ENCODE measurements at places on chromosomes 4 and X. TPM values are rescaled to one million over a fixed set of nuclear protein-coding genes. Genes with fewer than 3 reads are reported as not detected.

DNA sequence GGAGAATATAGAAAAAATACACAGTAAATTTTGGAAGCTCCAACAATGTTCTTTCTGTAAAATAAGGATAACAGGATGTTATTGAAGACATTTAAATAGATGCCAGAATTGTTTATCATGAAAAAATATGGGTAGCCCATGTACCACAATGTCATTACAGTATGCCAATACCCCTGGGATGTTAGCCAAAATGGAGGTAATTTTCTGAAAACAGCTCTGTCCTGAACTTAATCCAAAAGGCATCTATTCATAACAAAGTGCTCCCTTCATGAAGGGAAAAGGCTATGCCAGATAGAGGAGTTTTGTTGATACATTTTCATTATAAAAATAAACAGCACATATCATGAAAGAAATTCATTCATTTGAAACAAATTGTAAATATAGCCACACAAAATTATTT, 1902.6 kb upstream of the AGA start:
- no peak for DNase-seq
- no peak overlapping the region for H3K4me3 ChIP-seq
- H3K27me3 ChIP-seq, result no peaks in the 10 kb centered on the region
- H3K4me1 ChIP-seq, result no peaks in the 10 kb centered on the region
- no peaks in the 10 kb centered on the region for H3K36me3 ChIP-seq

- no peak for DNase-seq
- no peaks in the 10 kb centered on the region for H3K27me3 ChIP-seq
- no peak overlapping the region for H3K4me3 ChIP-seq
- no peaks in the 10 kb centered on the region for H3K36me3 ChIP-seq
- no peak overlapping the region for H3K27ac ChIP-seq
- no peaks in the 10 kb centered on the region for H3K4me1 ChIP-seq
Measured at GRCh38 chr4:15021946-15022345, 19.7 kb downstream of the CPEB2 start.

DNA sequence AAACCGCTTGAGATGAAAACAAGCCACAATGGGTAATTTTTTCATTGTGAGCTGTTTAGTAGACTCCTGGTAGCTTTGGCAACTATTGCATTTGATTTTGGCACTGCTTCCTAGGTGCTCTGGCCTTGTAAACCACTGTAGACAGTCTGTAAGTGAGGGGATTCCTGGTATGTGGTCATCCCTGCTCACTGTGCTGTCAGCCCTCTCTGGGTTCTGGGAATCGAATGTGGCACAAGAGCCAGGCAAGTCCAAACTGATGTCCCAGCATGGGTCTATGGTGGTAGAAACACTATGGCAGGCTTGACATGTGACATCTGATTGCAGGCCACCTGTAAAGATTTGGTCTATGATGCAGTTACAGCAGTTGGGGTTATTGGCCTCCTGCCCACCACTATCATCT, 2.5 kb downstream of the USP51 start:
- H3K4me3 ChIP-seq, result no peak overlapping the region
- H3K27me3 ChIP-seq, result peaks cover 37% of the 10 kb centered on the region
- DNase-seq, result no peak
- no peaks in the 10 kb centered on the region for H3K4me1 ChIP-seq

Gene SLC16A2
- 6.6 TPM for total RNA-seq

Gene CRMP1
- 1.6 TPM for total RNA-seq

Gene CXorf65
- not detected for total RNA-seq

- H3K36me3 ChIP-seq, result no peaks in the 10 kb centered on the region
- no peaks in the 10 kb centered on the region for H3K4me1 ChIP-seq
- H3K27me3 ChIP-seq, result no peaks in the 10 kb centered on the region
Measured at GRCh38 chrX:71910986-71911730, 513 bp downstream of the NHSL2 start.

GRCh38 chrX:103789004-103789403, 12.4 kb downstream of the PLP1 start:
- no peaks in the 10 kb centered on the region for H3K4me1 ChIP-seq
- no peaks in the 10 kb centered on the region for H3K27me3 ChIP-seq
- no peak overlapping the region for H3K4me3 ChIP-seq
- no peak overlapping the region for H3K27ac ChIP-seq

DNA sequence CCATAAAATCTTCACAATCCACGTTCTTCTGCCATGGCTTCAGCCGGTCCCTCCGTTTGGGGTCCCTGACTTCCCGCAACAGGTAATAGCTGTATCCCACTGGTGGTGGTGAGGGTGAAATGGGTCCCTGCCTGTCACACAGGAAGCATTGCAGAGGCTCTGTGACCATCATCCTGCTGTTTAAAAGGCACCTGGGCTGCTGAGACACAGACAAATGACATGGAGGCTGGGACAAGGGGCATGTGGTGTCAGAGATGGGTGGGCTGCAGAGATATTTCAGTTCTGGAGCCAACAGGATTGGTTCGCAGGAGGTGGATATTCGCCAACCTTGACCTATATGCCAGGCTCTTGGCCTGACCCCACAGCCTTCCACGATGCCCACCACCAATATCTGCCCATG, 82.1 kb downstream of the JAKMIP1 start:
- no peaks in the 10 kb centered on the region for H3K36me3 ChIP-seq
- DNase-seq, result no peak
- H3K27ac ChIP-seq, result no peak overlapping the region
- no peaks in the 10 kb centered on the region for H3K4me1 ChIP-seq

GRCh38 chr4:5126231-5126630, 75.0 kb downstream of the STK32B start:
- H3K36me3 ChIP-seq, result no peaks in the 10 kb centered on the region
- H3K4me1 ChIP-seq, result no peaks in the 10 kb centered on the region
- no peaks in the 10 kb centered on the region for H3K27me3 ChIP-seq
- H3K27ac ChIP-seq, result no peak overlapping the region
- no peak overlapping the region for H3K4me3 ChIP-seq

Gene VSIG4
- total RNA-seq, result 90.0 TPM

GRCh38 chr4:153181700-153182099, 22.5 kb upstream of the TRIM2 start:
- no peak overlapping the region for H3K4me3 ChIP-seq
- H3K36me3 ChIP-seq, result no peaks in the 10 kb centered on the region
- no peaks in the 10 kb centered on the region for H3K4me1 ChIP-seq
